ENCODE measurements at places on chromosomes 16 and 17.
A peak's percentile ranks its signal among the peaks of the same experiment; 100 is the strongest.

DNA sequence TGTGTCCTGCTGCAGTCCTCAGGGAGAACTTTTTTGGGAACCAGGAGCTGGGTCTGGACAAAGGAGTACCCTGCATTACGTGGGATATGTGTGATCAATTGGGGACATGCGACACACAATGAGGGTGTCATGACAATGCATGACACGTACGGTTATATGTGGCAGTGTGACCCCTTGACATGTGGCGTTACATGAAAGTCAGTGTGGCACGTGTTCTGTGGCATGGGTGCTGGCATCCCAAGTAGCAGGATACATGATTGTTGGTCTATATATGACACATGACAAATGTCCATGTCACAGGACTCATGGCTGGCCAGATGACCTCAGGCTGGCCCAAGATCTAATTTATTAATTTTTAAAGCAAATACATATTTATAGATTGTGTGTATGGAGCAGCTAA is 9.7 kb upstream of the CPNE2 start:
- DNase-seq = no peak

- DNase-seq = no peak
Observed at GRCh38 chr17:20184977-20185619, 175.9 kb downstream of the SPECC1 start.

DNA sequence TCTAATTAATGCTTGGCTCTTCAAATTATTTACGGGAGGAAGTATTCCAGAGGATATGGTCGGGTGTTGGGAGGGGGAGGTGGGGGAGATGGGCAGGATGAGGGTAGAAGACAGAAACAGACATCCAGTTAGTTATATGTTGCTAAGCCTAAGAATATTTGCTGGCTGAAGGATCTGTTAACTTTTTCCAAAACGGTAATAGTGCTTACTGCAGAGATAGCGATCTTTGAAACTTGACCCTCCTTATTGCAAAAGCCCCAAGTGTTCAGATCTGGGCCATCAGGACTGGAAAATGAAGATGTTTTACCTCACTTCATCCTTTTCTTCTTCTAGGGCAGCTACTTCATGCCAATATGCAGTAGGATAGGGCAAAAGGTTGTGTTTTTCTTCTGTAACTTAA is 27.0 kb upstream of the MMD start:
- DNase-seq = no peak

DNA sequence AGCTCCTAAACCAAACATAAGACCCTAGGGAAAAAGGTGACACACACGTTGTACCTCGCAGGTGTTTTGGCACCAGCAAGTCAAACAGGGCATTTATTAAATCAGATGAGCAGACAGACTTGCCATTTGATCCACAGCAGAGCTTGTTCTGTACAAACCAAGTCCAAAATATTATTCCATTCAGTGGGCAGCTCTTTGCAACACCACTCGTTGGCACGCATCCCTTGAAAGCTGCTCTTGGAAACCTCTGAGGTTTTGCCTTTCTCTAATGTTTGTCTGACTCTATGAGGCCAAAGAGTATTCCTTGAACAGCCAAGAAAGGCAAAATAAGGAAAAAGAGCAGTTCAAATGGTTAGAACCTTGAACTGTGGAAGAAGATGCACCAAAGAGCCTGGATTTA is 12.7 kb downstream of the TMEM100 start:
- DNase-seq = no peak

GRCh38 chr17:16975744-16976625 is 4.1 kb upstream of the TNFRSF13B start:
- no peak for DNase-seq

GRCh38 chr16:20136446-20136968 is 62.8 kb upstream of the GPR139 start:
- no peak for DNase-seq

- no peak for DNase-seq
Observed at GRCh38 chr17:43983515-43984411, 20.7 kb upstream of the NAGS start.

- DNase-seq = no peak
Observed at GRCh38 chr17:69949973-69950695, 124.9 kb upstream of the KCNJ16 start.

DNA sequence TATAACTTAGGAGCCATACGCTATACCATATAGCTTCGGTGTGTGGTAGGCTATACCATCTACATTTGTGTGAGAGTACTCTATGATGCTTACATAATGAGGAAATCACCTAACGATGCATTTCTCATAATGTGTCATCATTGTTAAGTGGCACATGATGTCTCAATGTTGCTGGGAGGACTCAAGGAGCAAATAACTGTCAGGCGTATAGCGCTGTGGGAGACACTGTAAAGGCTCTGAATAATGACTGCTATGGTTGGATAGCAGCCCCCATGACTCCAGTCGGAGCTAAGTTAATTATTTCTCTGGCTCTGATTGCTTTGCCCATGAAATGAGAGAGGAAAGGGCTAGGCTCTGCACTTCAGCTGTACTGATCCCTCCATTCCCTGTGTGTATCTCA is 197.2 kb downstream of the RGS9 start:
- DNase-seq = no peak

DNA sequence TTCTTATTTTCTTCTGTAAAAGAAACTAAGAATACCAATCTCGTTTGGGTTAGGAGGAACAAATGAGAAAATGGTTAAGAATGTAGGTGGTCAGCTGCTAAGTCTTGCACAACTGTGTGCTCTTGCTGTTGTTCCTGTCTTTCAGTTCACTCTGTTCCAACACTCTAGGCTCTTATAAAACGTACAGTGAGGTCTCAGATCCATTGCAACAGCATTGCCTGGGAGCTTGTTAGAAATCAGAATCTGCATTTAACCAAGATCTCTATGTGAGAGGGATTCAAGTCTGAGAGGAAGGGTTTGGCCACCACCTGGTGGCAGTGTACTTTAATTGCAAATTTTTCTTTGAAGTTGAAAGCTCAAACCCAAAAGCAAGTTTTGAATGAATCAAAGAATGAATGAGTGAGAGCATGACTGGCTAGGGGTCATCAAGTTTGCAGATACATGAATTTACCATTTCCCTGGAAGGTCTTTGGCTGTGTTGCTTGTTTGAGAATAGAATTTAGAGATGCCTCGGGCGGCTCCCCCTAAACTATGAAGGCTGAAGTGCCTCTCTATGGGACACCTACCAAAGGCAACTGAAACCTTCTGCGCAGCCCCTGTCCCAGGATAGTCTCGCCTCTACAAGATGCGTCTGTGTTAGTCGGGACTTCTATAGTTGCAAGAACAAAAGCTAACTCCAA is 2.5 kb downstream of the ALOX15B start:
- DNase-seq = no peak

GRCh38 chr16:19559242-19559910 is 3.9 kb downstream of the VPS35L start:
- no peak for DNase-seq

GRCh38 chr16:5865236-5865635 is 767.6 kb upstream of the EEF2KMT start:
- DNase-seq = peak; percentile 14

GRCh38 chr17:16968786-16969185 is 3.1 kb downstream of the TNFRSF13B start:
- no peak for DNase-seq

DNA sequence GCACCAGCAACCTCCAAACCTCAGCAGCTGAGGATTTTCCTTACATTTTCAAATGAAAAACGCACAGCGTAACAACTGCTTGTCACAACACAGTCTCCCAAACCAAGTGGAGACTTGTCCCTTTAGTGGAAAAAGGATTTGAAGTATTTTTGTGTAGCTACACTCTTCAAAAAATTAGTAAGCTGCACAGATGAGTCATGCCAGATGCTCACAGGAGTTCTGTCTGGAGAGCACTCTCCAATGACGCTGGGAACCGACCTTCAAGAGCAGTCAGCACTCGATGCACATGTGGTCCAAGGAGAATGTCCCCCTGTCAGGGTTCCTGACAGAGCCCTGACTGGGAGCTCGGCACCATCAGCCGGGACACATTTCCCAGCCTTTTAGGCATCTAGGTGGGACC is 39.8 kb downstream of the MAP1LC3B start:
- DNase-seq = no peak

DNA sequence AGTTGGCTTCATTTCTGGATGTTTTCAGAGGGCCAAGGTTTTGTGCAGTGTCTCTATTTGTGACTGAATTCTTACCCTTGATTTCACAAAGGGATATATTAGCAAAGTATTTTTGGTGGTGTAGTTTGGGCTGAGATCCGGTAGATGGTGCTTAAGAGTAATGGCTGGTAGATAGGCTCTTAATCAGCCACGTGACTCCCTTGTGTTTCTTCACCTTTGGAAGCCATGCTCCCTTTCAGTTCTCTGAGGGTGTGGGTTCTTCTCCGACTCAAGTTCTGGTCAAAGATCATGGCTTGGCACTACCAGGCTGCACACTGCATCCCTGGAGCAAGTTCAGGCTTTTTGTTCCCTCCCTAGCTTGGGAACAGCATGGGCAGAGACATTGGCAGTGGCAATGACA is 887.3 kb downstream of the CDH8 start:
- DNase-seq = no peak

GRCh38 chr17:44086364-44087311 is 16.1 kb downstream of the G6PC3 start:
- no peak for DNase-seq

DNA sequence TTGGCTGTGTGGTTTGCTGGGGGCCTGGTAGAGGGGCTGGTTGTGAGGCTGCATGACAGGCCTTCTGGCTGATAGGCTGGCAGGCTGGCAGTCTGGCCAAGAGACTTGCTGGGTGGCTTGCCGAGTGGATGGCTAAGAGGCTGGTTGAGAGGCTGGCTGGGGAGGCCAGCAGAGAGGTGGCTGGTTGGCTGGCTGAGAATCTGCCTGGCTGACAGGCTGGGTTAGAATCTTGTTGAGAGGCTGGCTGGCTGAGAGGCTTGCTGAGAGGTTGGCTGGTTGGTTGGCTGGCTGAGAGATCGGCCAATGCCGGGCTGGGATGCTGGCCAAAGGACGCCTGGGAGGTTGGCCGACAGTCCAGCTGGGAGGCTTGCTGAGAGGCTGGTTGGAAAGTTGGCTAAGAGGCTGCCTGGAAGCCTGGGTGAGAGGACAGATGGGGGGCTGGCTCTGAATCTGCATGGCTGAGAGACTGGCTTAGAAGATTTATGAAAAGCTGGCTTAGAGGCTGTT is 35.9 kb upstream of the ACSM2B start:
- no peak for DNase-seq

DNA sequence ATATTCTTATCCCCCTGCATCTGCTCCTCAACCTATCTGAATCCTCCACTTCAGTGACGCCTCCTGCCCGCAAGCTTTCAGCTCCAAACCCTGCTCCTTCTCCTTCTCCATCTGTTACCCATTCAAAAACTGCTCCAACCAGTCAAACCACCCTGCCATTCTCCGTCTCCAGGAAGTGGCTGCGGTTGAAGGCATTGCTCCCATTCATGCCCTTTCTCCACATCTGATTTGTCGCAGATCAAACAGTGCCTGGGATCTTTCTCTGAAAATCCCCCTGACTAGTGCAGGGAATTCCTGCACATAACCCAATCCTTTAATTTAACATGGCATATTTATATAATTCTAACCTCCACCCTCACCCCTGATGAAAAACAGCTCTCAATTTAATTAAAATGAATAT is 56.3 kb downstream of the SLFN5 start:
- no peak for DNase-seq

DNA sequence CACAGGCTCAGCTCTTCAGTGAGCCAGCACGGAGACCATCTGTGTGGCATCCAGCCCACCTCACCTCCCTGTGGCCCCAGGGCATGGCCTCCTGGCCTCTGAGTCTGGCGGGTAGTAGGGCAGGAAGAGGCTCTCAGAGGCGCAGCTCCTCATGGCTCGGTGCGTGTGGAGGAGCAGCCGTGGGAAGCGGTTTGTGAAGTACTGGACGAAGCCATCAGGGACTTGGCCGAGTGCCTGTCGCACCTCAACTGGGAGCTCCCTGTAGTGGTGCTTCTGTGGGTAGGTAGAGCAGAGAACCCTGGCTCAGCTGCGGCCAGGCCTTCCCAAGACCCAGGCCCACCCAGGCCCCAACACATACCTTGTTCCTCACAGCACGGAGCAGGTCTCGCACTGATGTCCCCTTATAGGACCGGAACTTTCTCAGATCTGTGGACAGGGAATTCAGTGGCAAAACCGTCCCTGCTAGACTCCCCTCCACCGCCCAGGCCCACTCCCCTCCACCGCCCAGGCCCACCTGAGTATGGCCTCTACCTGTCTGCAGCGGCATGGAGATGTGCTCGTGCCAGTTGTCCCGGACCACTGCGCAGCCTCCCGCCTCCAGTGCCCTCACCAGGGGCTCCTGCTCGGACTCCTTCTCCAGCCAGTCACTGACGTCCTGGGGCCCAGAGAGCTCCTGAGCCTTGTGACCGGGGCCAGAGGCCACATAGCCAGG is 12.2 kb downstream of the PLK1 start:
- DNase-seq = no peak

- DNase-seq = no peak
Observed at GRCh38 chr17:39963829-39964228, 1.0 kb downstream of the GSDMA start.

- no peak for DNase-seq
Observed at GRCh38 chr17:69096541-69096940, 35.8 kb upstream of the ABCA9 start.

- no peak for DNase-seq
Observed at GRCh38 chr17:19619705-19620325, 28.7 kb upstream of the ALDH3A2 start.

GRCh38 chr16:3202903-3203539 is 15.0 kb downstream of the OR1F1 start:
- no peak for DNase-seq

GRCh38 chr16:58028541-58029070 is 3.1 kb downstream of the MMP15 start:
- no peak for DNase-seq

- DNase-seq = no peak
Observed at GRCh38 chr16:84119368-84119767, 2.6 kb upstream of the MBTPS1 start.

- no peak for DNase-seq
Observed at GRCh38 chr16:88453217-88453531, at the start of gene ZFPM1. TSS of gene ZFPM1 (plus strand) at chr16:88453280. CDS start at chr16:88453639, 359 bp downstream.

- DNase-seq = no peak
Observed at GRCh38 chr16:11698271-11698689, 30.0 kb downstream of the SNN start.

GRCh38 chr17:2828397-2829038 is 32.3 kb downstream of the RAP1GAP2 start:
- DNase-seq = no peak

Measured in left renal pelvis (tissue), 4 donors.